Foreskin melanocyte (primary cell): ENCODE measurements at places on chromosomes 5 and 9.

- DNase-seq = peak; percentile 99
Measured at GRCh38 chr9:15722888-15723287, 170.0 kb downstream of the CCDC171 start.

DNA sequence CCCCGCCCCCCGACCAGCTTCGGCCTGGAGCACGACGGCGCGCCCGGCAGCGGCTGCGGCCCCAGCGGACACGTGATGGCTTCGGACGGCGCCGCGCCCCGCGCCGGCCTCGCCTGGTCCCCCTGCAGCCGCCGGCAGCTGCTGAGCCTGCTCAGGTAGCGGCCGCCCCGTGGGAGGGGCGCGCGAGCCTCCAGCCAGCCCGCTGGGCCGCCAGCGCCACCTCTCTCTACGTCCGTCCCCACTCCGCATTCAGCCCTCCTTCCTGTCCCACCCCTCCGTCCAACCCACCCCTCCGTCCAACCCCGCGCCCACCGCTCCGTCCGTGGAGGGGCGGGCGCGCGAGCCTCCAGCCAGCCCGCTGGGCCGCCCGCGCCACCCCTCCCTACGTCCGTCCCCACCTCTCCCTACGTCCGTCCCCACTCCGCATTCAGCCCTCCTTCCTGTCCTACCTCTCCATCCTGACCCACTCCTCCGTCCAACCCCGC, 6.5 kb downstream of the ADAMTS13 start:
- DNase-seq = no peak

DNA sequence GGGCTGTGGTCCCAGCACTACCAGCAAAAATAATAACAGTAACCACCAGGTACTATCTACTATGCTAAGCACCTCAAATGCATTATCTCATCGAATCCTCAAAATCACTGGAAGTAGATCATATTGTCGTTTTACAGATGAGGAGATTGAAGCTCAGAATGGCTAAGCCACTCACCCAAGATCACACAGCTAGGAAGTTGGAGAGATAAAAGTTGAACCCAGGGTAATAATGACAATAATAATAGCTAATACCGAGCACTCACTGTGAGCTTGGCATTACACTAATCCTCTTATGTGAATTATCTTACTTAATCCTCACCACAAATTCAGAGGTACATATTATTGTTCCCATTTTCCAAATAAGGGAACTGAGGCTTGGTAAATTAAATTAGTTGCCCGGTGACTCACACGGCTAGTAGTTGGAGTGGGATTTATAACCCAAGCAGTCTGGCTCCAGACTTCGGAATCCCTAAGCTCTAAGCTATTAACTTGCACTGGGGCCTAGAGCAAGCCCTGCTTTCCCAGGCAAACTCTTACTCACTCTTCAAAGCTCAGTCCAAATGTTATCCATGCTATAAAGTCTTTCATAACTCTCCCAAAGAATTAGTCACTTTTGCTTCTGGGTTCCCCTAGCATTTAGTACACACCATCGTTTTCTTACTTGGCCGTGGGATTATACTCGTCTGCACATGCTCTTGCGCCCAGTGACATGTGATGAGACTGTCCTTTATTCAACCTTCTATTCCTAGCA, 3.8 kb downstream of the ARSI start:
- DNase-seq = peak; percentile 77

DNA sequence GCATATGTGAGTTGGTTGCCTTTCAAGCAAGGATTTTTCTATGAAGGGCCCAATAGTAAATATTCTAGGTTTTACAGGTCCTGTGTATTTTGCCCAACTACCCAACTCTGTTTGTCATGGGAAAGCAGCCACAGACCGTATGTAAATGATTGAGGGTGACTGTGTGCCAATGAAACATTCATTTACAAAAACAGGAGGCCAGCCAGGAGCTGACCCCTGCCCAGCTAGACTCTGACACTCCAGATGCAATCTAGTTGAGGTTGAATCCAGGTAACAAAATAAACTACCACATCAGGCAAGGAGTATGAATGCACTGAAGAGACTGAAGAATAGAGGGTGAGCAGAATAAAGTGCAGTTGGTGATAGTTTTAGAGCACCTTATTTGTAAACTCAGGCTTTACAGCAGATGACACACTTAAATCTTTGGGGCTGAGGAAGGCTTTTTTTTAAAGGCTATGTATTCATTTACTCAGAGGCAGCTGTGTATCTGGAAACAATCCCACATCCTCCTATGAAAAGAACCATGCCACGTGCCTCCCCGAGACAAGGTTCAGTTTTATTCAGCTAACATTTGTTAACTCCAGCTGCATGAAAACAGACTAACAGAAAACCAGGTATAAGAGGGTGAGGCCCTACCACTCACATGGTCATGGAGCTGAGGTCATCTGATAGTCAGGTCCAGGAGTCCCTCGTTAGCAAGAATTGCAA, 60.7 kb downstream of the SLC1A1 start:
- no peak for DNase-seq

DNA sequence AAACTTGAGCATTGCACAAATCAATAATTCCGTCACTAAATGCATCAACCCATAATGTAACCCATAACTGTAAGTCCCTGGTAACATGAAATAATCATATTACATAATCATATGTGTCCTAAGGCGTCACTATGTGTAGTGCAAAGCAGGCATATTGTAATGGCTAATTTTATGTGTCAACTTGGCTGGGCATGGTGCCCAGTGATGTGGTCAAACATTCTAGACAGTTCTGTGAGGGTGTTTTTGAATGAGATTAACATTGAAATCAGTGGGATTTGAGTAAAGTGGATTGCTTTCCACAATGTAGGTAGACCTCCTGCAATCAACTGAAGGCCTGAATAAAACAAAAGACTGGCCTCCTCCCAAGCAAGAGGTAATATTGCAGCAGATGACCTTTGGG, 794.4 kb upstream of the ACO1 start:
- no peak for DNase-seq

GRCh38 chr5:36156121-36156601, 4.2 kb downstream of the SKP2 start:
- DNase-seq = no peak

DNA sequence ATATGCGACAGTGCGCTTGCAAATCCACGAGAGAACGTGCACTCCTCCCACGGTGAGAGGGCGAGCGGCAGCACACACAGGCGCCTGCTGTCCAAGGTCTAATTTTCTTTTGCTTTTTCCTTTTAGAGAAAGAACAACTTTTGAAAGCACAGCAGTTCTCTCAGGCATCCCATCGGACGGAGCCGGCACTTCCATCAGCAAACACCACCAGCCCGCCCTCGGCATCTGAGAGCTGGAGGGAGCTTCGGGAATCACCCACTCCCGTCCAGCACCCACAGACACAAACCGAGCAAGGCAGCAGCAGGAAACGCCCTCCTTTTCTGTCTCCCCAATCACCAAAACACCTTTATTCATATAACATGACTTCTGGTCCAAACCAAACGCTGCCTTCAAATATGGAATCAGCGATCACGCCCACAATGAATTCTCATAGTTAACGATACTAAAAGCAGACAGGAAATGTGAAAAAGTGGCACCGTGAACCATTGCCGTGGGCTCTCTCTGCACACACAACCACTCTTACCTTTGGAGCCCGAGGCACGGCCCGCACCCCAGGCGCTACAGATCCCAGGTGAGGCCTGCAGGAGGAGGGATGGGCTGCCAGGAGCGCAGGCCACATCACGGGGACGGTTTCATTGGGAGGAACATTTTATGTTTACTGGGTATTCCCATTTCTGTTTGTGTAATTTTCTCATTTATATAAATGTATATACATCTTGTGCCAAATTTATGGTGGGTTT, 14.2 kb downstream of the LPCAT1 start:
- no peak for DNase-seq

DNA sequence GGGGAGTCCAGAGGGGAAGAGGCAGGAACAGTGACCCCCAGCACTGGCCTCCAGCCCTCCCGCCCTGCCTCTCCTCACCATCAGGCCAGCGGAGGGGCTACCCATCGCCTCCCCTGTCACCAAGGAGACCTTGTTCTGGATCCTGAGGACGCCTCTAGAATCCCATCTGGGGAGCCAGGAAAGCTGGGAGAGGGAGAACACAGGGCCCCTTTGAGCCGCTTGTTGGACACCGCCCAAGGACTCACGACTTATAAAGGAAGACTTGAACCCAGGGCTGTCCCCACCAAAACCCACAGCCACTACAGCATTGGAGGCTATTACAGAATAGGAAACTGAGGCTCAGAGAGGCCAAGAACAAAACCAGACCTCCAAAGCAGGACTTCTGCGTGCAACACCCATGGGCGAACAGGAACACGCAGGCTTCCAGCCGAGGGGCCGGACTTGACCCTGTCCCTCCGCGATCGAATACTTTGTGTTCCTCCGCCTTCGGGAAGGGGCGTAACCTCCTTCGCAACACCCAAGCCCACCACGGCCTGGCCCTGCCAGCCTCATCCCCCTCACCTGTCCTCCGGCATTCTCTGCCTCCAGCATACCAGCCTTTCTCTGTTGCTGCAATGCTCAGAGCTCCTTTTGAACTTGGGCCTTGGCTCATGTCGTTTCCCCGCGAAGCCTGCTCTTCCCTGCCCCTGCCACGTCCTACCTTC, 54.2 kb downstream of the C9orf50 start:
- no peak for DNase-seq

GRCh38 chr5:10303699-10304170, 4.0 kb downstream of the CMBL start:
- no peak for DNase-seq

- no peak for DNase-seq
Measured at GRCh38 chr9:131366761-131367401, 27.0 kb upstream of the PRRC2B start.

DNA sequence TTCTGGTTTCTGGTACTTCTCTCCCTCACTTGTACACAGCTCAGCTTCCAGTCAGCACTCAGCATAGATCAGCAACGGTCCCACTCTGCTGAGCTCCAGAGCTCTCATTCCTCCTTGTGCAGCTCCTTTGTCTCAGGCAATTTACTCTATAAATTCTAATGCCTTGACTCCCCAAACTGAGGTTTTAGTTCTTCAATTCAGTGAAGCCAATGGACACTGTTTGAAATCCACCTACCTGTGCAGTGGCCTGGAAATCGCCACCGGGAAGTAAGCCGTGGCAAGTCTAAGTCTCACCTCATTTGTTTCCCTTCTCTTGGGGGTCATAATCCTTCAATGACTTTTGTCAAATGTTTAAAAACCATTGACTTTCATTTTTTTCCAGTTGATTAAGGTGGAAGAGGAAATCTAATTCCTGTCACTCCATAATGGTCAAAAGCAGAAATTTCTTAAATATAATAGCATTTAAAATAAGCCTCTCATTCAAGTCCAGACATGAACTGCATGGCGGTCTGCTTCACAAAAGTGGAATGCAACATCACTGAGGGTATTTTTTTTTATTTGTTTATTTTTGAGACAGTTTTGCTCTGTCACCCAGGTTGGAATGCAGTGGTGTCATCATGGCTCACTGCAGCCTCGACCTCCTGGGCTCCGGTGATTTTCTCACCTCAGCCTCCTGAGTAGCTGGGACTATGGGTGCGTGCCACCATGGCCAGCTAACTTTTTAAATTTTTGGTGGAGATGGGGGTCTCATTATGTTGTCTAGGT, 79.6 kb downstream of the C7 start:
- no peak for DNase-seq

GRCh38 chr5:15493501-15493900, 6.5 kb upstream of the FBXL7 start:
- DNase-seq = no peak

- DNase-seq = no peak
Measured at GRCh38 chr5:124372457-124372856, 374.0 kb downstream of the ZNF608 start.

DNA sequence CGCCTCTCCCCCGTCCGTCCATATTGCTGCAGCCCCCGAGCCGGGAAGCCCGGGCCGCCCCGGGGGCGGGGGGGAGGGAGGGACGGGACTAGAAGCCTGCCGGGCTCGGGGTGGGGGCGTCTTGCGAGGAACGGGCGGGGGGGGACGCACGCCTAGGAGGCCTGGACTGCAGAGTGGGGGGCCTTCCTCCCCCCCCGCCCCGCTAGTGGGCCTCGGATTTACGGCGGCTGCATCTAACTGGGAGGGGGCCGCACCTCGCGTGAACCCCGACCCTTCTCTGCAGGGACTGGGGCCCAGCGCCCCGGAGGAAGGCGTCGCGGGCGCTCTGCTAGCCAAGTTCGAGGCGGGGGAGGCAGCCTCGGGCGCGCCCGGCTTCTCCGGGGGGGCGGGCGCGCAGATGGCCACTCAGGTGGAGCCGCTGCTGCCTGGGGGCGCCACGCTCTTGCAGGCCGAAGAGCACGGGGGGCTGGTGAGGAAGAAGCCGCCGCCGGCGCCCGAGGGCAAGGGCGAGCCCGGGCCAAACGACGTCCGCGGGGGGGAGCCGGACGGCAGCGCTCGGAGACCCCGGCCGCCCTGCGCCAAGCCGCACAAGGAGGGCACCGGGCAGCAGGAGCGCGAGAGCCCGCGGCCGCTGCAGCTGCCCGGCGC, at the start of gene LARP1:
TSS of gene LARP1 (plus strand) at position 17 of the 648 bp plus-strand sequence. CDS start at position 398, 381 bp downstream.
- DNase-seq = no peak

GRCh38 chr5:138169124-138169523, 9.3 kb downstream of the BRD8 start:
- no peak for DNase-seq

- DNase-seq = no peak
Measured at GRCh38 chr5:143614831-143615230, 197.1 kb upstream of the HMHB1 start.

GRCh38 chr5:173534664-173535063, 81.8 kb downstream of the BOD1 start:
- DNase-seq = no peak

- no peak for DNase-seq
Measured at GRCh38 chr5:179869641-179870402, 11.2 kb upstream of the MRNIP start.

- DNase-seq = peak; percentile 76
Measured at GRCh38 chr9:135587658-135588057, 26.1 kb downstream of the PAEP start.

GRCh38 chr5:42952578-42952974, 87.5 kb downstream of the ANXA2R start:
- no peak for DNase-seq

DNA sequence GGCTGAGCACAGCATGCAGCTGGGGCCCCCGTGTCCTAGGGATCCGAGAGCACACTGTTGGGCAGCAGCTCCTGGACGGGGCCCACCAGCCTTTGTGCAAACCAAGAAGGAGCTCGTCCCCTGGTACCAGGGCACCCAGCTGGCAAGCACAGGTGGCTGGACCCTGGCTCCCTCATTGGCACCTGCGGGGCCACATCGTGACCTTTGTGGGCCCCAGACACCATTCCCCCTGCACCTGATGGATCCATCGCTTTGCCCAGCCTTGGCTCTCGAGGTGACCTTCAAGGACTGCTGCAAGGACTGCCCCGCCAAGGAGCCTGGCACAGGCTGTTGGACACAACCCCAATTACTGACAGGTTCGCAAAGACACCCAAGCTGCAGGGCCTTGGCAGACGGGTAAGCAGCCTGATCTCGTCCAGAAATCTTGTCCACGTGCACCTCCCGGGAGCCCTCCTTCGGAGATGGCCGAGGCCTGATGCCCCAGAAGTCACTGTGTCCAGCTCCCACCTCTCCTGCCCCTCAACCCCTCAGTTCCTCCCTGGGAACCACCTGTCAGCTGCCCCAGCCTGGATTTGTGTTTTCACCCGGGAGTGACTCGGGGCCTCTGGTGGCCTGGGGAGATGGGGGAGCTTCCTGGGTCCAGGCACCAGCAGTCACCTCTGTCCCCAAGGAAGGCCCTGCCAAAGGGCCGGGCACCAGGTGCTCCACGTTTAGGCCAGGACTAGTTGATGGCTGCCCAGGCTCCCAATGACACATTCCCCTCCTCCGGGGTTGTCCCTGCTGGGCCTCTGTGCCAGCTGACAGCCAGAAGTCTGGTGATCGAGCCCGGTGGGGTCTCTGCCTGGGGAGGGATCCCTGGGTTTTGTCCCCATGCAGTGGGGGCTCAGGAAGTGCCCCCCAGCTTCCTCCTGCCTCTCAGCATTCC, 137.1 kb upstream of the PPP1R26 start:
- DNase-seq = no peak

GRCh38 chr5:125597338-125597737, 825.9 kb upstream of the GRAMD2B start:
- DNase-seq = peak; percentile 69
